ENCODE measurements at places on chromosomes 12 and 14.

DNA sequence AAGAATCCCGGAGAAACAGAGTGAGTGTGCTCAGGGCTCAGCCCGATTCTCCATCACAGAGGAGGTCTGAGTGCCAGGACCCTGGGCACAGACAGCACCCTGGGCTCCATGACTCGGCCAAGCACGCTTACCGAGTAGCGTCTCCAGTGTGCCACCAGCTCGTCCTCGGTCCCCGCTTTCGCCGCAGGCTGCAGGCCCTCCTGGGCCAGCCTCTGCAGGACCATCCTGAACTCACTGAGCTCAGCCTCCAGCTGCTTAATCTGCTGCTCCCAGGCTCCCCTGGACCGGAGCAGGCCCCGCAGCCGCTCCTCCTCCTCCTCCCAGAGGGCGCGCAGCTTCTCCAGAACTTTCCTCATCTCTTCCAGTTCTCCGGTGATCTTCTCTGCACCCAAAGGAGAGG is 61.2 kb downstream of the SYNE3 start:
- no peak for DNase-seq

- peak; percentile 57 for DNase-seq
Observed at GRCh38 chr12:66055837-66056319, 74.7 kb downstream of the LLPH start.

DNA sequence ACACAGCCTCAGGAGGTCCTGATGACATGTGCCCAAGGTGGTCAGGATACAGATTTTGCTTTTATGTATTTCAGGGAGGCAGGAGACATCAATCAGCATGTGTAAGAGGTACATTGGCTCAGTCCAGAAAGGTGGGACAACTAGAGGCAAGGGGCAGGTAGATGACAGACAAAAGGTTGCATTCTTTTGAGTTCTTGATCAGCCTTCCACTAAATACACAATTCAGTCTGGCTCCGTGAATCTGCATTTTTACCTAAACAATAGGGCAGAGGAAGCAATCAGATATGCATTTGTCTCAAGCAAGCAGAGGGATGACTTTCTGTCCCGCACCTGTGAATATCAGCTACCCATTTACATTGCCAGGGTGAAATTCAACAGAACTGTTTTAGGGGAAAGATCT is 178.6 kb downstream of the KSR2 start:
- no peak for DNase-seq

DNA sequence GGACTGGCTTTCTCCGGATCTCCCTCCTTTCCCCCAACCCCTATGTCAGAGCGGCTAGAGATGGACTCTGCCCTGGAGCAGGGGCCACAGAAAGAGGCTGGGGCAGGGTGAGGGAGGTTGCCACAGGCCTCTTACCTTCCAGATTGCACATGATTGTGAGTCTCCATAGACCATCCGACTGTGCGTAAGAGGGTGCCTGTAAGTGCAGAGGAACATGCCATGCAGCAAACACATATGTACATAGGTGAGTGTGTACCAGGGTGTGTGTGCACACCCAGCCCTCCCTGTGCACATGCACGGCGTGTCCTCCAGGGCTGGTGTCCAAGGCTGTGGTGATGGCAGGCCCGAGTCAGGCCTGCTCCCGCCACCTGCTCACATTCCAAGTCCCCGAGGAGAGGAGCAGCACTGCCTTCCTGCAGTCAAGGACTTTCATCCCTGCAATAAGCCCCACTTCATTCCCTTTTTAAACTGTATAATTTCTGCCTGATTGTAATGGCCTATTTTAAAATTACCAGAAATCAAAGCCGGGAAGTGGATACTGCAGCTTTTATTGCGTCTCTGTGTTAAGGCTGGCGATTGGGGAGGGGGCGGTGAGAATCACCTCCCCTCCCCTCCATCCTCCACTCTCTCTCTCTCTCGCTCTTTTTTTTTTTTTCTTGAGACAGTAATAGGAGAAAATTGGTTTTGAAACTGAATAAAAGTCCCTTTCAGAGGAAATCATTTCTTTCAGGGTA is 28.5 kb downstream of the FAM222A start:
- no peak for DNase-seq

GRCh38 chr12:67893022-67893580 is 96.1 kb upstream of the IFNG-AS1 start:
- DNase-seq: no peak

DNA sequence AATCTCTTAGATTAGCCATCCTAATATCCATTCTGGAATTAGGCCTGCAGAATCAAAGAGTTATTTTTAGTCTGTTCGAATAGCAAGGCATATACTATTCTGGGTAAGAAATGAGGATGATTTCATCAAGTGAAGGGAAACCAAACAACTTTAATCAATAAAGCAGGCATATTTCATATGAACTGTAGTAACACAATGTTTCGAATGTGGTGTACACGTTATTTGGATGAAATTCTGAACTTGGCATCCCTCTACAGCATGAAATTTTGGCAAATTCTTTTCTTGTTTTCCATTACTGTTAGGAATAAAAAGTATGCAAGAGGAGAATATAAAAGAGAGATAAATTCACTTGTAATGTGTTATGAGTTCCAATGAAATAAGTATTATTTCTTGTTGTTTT is 1233.3 kb upstream of the SEL1L start:
- DNase-seq: no peak

DNA sequence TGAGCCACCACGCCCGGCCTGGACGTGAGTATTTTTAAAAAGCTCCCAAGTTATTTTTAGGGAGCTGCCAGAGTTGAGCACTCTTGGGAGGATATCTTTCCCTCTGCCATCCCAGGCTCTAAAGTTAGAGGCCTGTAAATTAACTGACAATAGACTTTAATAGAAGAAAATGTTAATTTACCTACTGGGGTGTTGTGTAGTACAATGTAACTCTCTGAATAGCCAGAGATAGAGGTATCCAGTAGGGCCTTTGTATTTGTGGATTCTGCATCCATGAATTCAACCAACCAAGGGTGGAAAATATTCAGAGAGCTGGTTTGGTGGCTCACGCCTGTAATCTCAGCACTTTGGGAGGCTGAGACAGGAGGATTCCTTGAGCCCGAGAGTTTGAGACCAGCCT is 7.6 kb upstream of the PIGH start:
- no peak for DNase-seq

GRCh38 chr12:107368586-107368985 is 275.2 kb upstream of the CRY1 start:
- no peak for DNase-seq

- DNase-seq: no peak
Observed at GRCh38 chr14:101010835-101011234, 107.3 kb upstream of the RTL1 start.

DNA sequence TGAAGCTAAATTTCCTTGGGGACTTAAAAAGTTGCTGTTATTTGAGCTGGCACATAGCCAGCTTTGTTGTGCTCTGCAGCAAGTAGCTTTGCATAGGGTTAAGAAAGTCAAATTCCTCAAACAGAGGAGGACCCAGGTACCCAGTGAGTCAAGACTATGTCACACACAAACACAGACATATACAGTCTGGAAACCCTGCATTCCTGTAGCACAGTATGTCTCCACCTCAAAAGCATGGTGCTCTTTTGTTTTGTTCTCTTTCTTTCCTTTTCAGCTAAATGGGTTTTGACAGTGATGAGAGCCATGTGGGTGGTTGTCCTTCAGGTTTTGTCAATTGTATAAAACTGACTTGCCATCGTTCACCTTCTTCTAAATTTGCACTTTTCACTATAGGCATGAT is 179.6 kb upstream of the DIO2 start:
- DNase-seq: no peak

DNA sequence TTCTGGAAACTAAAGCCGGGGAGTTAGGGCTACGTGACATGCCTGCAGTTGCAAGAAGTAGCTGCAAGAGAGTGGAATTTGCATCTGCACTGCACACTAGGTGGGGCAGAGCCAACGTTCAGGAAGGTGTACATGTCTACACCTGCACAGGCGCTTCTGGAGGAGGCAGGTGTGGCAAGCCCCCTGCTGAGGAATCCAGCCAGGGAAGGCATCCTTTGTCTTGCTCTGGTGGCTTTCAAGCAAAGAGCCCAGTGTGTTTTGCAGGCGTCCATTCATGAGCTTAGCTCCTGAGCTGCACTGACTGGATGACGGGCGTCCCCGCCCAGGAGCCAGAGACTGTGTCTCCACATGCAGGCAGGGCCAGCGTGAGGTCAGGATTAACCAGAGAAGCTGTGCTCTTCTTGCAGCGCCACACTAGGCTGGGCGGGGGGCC is 116.3 kb downstream of the ZFP36L1 start:
- DNase-seq: no peak

DNA sequence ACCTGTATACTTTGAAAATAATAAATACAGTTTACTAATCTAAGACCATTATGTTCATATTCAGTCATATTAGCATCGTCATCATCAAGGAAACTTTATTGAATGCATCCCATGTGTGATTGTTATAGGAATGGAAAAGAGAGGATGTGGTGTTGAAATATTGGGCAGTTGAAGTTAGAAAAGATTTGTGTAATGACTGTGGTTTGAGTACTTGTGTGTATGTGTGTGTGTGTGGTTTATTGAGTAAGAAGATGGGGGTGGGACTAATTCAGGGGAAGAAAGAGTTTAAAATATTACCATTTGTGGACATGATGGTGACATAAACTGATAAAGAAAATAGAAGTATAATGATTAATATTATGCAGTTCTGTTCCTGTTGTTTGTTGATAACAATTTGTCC is 238.7 kb upstream of the SEL1L start:
- peak; percentile 92 for DNase-seq

DNA sequence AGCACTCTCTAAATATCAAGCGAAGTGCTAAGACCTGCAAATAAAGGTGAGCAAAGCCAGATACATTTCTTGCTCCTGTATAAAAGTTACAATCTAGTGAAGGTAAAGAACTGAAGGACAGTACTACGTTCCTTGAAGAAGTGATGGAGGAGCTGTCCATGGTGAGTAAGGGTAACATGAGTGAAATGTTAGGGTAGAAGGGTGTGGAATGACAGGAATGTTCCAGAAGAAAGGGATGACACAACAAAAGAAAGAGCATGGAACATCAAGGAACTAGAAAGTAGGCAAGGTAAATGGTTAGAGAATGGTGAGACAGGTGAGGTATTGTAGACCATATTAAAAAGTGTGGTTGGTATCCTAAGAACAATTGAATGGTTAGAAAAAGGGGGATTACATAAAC is 272.4 kb downstream of the ACSS3 start:
- no peak for DNase-seq

DNA sequence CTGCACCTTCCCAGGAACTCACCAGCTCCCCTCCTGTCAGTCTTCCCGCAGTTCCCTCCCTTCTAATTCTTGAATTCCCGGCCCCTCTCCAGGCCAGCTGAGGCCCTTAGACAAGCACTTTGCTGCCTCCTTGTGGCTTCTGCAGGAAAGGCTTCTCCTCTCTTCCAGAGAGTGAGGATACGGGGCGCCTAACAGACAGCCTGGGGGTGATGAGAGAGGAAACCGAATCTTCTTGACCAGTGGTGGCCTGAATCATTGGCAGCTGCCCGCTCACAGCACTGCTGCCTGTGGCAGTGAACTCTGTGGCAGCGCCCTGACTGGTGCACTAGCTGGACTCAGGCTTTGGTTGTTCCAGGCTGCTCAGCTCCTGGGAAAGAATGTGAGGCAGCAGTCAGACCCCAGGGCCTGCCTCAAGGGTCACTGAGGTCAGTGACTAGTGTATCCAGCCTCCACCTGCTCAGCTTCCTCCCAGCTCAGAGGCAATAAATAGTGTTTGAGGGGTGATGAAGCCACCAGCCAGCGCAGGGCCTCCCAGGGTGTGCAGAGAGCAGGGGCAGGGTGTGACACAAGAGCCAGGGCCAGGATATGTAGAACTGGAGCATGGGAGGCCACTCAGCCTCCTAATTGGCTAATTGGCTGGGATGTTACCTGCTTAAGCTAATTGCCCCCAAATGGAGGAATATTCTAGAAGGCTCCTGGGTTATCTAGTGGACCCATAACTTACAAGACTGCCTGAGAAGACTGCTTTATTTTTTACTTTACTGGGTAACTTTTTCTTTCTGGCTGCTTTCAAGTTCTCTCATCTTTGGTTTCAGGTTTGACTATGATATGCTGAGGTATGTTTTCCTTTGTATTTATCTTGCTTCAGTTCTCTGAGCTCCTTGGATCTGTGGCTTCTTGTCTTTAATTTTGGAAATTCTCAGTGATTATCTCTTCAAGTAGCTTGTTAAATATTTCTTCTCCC is 12.9 kb upstream of the MCRS1 start:
- peak; percentile 80 for DNase-seq

DNA sequence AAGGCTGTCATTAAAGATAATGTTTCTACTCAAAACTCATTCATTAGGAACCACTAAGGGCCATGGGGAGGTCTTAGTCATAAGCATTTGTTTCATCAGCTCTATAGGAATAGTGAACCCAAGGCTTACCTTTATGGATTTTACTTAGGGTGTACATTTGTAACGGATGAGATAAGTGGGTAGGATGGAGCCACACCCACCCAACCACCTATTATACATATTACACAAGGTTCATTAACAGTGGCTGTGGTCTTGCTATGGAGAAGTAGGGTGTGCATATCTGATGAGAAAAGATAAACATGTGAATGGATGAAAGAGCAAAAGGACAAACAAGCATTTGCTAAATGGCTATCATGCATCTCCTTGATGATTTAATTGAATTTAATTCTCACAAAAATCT is 39.6 kb upstream of the ITPR2 start:
- DNase-seq: no peak

GRCh38 chr12:51083126-51083833 is at the start of gene CSRNP2:
CSRNP2 (minus strand) TSS chr12:51083596; CDS start chr12:51076561, 7,035 bp downstream.
- peak; percentile 97 for DNase-seq

DNA sequence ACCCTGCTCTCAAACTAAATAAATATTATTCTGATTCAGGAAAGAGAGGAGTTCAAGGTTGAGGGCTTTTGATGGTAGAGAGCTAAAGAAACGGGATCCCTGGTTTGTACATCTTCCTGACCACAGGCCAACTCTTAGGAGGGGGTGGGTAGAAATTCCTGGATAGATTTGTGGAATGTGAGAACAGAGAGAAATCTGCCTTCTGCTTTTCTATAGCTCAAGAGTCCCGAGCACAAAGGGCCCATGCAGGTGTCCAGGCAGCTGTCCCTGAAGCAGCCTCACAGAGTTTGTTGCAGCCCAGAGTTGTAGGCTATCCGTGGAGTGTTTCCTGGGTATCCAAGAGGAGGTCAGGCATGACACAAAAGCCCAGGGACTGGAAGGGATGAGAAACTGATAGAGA is 198.6 kb downstream of the BCAT1 start:
- DNase-seq: no peak

DNA sequence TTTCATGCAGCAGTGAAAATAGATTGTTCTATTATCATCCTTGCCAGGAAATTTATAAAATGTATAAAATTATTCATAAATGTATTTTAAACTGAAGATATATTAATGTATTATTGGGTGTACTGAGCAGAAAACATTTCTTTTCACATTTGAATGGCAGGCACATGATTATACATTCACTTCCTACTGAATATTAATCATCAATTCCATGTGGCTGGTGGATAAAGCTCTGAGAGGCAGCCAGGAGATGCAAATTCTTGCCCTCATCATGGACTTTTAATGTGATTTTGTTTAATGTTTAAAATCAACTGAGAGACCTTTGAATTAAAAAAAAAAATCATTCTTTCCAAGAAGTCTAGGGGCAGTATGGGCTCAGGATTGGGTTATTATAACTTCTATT is 40.8 kb downstream of the ANO6 start:
- DNase-seq: peak; percentile 63
